ENCODE measurements at places on chromosomes 13 and 19.

DNA sequence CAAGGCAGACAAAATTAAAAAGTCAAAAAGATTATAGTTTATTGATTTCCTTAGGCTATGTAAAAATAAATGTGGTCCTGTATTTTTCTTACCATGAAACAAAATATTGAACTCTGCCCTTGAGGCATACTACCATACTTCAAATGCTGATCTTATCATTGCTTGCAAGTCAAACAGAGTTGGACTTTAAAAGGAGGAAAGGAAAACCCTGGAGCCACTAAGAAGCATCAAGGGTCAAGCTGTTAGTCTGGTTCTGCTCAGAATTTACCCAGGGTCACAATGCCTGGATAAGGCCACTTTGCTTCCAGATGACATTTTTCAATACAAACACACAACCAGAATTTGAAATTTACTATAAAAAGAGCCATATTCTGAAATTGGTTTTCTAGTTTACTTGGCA lies 2.2 kb upstream of the FREM2 start:
- DNase-seq = no peak

DNA sequence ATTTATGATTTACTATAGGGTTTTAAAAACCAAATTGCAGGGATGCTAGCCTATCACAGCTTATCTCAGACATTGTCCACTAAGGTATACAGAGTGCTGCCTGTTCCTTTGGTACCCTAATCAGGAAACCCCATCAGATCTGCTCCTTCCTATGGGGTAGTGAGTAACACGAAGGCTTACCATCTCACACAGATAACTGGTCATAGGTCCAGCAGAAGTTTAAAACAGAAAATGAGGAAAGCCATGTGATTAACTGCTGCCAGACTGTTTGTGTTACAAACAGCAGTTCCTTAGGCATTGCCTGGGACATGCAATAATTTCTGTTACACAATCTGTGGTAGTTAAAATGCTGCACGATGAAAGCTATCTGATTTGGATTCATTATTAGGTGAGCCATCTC lies 53.5 kb upstream of the ALOX5AP start:
- DNase-seq = no peak

- DNase-seq = no peak
Observed at GRCh38 chr19:50488389-50489194, 11.9 kb upstream of the GARIN5A start.

DNA sequence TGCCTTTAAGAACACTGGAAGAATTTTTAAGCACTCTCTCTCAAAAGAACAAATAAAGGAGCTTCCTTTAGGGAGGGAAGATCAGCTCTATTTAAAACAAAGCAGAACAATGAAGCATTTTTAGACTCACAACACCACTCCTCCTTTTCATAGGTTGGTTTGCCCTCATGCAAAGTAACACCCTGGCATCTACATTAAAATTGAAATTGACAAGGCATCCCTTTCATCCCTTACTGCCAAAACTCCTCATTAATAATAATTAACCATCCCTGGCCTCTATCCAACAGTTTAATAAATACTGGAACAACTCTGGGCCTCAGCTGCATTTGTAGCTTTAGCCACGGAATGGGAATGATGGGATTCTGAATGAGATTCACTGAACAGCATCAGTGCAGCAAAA lies 929.1 kb downstream of the PCDH9 start:
- no peak for DNase-seq

GRCh38 chr13:94339116-94339687 lies 140.3 kb downstream of the DCT start:
- no peak for DNase-seq

DNA sequence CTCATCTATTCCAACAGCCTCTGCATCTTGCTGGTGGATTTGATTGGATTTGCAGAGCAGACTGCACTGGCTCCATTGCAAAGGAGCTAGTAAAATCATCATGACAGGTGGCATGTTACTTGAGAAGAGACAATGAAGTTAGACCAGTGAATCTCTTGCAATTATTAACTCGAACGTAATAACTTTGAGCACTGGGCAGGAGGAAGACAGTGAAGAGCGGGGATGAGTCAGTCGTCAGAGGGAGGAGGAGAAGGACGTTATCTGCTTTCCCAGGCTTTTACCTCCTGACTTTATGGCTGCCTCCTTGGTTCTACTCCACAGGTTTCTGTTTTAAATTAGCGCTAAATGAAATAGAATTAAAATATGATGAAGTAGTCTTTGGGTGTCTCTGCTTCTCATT lies 257.8 kb upstream of the IPO5 start:
- no peak for DNase-seq

DNA sequence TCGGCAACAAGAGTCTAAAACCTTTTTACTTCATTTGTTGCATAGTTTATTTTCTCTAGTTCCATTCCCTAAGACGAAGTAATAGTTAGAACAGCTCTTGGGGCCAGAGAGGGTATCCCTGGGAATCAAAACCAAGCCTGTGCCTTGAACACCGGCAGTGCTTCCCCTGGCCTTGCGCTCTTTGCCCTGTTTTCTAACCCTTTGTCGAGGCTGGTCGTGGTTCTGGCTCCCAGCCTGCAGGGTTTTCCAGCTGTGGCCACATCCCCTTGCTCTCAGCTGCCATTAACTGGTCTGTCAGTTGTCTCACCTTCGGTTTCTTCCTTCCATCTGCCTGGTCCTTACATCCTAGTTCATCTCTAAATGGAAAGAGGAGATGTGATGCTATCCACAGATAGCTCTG lies 61.0 kb downstream of the HSPH1 start:
- no peak for DNase-seq

DNA sequence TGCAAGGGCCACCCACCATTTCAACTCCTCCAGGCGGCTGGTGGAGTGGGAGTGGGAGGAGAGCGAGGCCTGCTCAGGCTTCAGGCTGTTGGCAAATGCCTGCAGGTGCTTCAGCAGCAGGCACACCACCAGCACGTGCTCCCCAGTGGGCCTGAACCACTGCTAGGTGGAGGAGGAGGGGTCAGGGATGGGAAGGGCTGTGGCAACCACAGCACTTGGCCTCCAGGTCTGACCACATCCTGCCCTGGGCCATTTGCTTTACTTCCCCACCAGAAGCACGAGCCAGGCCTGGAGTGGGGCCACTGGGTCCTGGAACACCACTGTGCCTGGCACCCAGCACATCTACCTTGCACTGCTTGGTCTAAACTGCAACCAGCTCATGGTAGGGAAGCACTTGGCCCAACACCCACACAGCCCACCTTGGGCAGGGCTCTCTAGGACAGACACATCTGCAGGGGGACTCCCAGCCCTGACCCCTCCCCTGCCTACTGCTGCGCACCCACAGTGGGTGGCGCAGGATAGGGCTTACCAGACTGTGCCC lies 26.2 kb downstream of the TUBA3C start:
- DNase-seq = no peak

DNA sequence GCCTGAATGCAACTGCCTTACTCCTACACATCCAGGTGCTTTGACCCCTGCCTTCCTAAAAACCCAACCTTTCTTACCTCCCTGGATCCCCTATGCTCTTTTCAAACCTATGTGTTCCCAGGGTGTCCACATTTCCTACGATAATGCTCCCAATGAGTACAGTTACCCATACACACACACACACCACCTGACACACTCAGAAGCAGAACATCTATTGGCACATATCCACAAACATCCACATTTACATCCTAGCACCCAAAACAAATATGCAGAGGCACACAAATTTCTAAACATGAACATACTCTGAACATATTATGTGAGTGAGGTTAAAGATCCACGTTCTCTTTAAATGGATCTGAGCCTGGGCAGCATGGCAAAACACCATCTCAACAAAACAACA lies 22.4 kb upstream of the PLAUR start:
- no peak for DNase-seq

DNA sequence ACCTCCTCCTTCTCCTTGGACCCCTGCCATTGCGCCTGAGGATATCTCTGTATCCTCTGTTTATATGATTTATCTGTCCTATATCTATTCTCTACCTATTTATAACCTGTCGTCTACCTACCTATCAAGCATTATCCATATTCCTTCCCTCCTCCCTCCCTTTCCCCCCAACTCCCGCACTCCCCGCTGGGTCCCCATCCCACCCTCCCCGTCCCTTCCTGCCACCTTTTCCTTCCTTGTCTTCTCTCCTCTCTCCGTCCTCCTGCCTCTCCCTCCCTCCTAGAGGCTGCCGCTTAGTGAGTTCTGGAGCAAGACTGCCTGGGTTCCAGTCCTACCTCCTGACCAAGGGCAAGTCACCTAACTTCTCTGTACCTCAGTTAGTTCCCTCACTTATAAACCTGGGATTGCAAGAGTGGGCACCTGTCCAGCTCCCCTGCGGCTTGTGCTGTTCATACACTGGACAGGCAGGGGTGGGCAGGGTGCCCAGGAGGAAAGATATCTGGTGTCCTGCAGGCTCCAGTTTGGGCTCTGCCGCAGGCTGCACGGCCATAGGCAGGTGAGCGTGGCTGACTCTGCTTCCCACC lies 16.1 kb downstream of the TTYH1 start:
- DNase-seq = no peak

DNA sequence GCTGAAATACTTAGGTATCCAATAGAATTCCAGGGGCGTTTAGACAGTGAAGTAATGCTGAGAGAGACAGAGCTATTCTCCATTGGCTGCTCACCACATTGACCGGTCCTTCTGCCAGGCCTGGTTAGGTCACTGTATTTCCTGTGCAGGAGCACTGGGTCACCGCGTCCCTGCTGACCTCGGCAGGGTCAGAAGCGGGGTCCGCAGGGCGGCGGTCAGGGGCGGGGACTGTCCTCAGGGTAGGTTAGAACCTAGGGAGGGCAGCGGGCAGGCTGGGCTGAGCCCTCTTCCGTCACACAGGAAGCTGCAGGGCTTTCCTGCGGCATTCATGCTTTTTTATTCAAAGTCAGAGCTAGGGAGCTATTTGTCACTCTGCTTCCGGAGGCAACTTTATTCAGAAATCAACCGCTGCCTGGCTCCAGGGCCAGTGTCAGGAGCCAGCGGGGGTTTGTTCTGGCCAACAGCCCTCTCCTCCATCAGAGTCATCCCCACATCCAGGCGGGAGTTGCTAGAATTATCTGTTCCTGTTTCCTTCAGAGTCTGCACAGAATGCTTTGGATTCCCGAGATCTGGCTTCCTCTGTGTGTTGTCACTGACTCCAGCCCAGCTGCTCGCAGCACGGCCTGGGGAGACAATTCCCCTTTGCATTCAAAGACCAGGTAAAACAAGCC lies 81.2 kb upstream of the WASF3 start:
- DNase-seq = no peak

- no peak for DNase-seq
Observed at GRCh38 chr13:58919551-58919950, 1244.2 kb downstream of the DIAPH3 start.

- no peak for DNase-seq
Observed at GRCh38 chr19:22945560-22945959, 57.4 kb downstream of the ZNF728 start.

DNA sequence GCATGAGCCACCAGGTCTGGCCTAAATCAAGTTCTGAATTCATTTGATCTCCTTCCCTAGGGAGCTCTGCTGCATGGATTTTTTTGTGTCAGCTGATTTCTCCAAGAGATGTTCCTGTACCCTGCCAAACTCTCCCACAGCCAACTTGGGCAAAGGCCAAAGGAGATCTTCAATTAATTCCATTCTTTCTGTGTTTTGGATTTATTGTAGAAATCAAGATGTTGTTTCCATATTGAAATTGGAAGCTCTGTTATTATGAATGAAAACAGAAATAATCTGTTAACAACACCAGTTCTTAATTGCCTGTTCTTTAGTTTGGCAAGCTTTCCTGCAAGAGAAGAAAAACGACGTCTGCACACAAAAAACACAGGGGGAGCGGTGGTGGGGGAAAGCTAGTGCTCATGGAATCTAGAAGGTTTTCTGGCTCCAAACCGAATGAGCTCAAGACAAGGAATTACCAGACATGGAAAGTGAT lies 86.5 kb upstream of the ABCC4 start:
- DNase-seq = no peak

- DNase-seq = no peak
Observed at GRCh38 chr13:79525064-79525857, 44.3 kb downstream of the NDFIP2 start.

- no peak for DNase-seq
Observed at GRCh38 chr19:1408300-1409203, 1.2 kb downstream of the DAZAP1 start.

GRCh38 chr19:38675611-38676010 lies 28.2 kb downstream of the ACTN4 start:
- DNase-seq = no peak

DNA sequence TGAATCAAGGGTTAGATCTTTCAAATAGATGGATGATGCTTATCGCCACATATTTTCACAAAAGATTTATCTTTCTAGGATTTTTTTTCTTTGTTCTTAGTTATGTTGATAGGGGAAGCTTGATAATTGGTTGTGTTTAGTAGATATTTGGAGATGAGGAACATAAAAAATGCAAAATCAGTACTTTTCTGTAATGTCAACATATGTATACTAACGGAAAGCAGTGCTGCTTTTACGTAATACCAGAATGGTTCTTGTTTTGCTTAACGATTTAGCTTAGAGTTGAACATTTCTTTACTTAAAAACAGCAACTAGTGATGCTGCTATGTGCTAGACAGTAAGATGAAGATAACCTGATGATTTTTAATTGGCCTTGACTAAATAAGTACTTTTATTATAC lies 3.0 kb downstream of the ZMYM2 start:
- no peak for DNase-seq

GRCh38 chr19:35419046-35419445 lies 29.0 kb upstream of the FFAR2 start:
- no peak for DNase-seq

GRCh38 chr13:49304763-49305700 lies 57.3 kb downstream of the CDADC1 start:
- no peak for DNase-seq

- no peak for DNase-seq
Observed at GRCh38 chr13:110379905-110380341, 72.8 kb downstream of the COL4A2 start.

DNA sequence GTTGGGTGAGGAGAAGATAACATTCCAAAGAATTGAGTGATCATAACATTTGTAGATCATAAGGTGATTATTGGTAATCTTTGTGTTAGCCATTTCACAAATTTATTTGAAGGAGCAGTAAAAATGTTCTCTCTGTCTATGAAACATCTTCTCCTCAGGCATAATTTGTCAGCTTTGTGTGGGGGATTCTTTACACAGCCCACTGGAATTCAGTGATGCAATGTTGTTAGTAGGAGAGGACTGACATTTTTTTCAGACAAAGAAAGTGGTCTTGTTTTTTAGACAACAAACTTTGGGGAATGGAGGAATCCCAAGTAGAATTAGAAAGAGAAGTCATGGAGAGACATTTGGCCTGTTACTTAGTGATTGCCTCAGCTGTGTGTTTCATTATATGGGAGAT lies 100.3 kb downstream of the ITGBL1 start:
- DNase-seq = no peak

DNA sequence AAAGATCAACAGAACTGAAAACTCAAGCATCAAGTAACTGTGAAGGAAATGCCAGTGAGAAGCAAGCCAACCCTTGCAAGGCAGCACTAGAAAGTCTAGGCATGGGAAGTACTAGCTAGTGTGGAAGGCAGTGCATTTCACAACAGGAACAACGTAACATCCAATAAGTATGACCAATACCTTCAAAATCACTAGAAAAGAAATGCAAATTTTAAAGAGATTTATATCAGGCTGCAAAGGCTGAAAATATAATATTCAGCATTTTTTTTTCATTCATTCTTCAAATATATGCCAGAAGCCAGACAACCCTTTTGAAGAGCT lies 121.9 kb downstream of the DLEU7 start:
- DNase-seq = no peak

GRCh38 chr13:62299988-62300387 lies 884.3 kb upstream of the PCDH20 start:
- no peak for DNase-seq

- DNase-seq = no peak
Observed at GRCh38 chr13:106488076-106488475, 47.4 kb downstream of the EFNB2 start.

Data from stimulated activated CD4-positive, alpha-beta T cell treated with anti-CD3 and anti-CD28 coated beads, Interleukin-1b, Interleukin-23, amount 100 ng/mL, for 1 hour (primary cell).